ENCODE measurements at places on chromosomes 12 and 14.

GRCh38 chr12:12786706-12787601 lies 1.5 kb downstream of the APOLD1 start:
- DNase-seq, result peak; percentile 61

DNA sequence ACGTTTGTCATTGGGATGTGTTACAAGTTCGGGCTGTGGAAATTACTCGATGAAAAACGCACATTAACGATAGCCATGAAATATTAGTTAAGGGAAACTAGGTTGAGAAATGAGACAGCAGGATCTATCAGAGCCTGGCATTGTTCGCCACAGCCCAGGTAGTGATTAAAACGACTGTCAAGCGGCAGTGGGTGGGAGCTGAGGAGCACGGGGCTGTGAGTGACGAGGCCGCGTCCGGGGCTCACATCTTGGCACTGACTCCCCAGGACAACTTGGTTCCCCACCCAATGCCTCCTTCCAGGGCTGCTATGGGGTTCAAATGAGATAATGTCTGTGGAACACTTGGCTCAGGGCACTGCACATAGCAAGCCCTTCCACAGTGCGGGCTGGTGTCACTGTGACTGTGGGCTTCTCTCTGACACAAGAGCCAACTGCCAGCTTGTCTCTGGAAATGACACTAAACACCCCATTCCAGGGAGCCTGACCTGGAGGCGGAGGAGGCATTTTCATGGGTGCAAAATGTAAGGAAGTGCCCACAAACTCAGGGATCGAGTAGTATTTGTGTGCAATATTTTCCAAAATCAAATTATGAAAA lies 19.3 kb downstream of the MMAB start:
- no peak for DNase-seq

- DNase-seq, result no peak
Measured at GRCh38 chr12:12474931-12475795, 87.5 kb downstream of the DUSP16 start.

GRCh38 chr14:62897771-62898170 lies 147.5 kb downstream of the KCNH5 start:
- no peak for DNase-seq

GRCh38 chr12:7444076-7444475 lies at the start of gene CD163L1:
Gene CD163L1 (minus strand): TSS chr12:7444153. CDS start chr12:7444127, 26 bp downstream.
- DNase-seq, result no peak

- no peak for DNase-seq
Measured at GRCh38 chr12:53560912-53561589, 53.8 kb upstream of the NPFF start.

DNA sequence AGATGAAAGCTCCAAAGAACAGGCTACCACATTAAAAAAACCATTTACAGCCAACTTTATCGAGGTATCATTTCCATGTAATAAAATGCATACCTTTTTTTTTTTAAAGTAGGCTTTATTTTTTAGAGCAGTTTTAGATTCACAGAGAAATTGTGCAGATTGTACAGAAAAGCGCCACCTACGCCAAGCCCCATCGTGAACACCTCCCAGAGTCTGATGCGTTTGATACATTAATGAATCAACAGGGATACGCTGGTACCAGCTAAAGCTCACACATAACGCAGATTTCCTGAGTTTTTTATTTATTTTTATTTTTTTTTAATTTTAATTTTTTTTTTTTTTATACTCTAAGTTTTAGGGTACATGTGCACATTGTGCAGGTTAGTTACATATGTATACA lies 129.9 kb downstream of the KIF26A start:
- no peak for DNase-seq

DNA sequence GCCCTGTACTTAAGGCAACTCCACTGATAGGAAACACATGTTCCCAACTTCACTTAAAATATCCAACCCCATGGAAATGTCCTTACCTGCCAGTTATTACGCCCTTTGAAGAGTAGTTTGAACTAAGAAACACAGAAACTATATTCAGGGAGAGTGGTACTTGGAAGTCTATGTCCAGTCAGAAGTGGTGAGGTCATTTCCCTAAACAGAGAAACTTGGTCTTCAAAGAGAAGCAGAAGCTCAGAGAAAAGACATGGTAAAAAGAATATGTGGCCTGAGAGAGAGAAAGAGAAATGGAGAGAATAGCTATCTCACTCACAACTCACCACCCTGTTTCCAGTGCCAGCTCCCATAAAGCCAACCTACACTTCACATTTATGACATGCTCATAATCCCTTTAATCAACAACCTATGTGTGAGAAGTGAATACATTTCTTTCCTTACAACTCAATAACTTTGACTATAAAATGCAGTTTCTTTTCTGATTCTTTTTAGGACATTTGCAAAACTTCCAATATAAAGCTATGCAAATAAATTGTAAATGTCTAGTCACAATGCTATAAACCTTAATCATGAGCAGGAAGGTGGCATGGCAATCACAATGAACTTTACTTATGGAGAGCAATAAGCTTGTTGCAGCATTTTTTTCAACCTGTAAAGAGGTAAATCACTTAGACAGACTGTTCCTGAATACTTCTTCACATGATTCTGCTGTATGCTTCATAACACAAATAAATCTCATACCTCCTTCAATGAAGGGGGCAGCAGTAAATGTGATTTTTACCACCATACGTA lies 67.1 kb downstream of the CPNE8 start:
- DNase-seq, result no peak

GRCh38 chr12:7793211-7793610 lies 4.0 kb downstream of the NANOG start:
- no peak for DNase-seq

DNA sequence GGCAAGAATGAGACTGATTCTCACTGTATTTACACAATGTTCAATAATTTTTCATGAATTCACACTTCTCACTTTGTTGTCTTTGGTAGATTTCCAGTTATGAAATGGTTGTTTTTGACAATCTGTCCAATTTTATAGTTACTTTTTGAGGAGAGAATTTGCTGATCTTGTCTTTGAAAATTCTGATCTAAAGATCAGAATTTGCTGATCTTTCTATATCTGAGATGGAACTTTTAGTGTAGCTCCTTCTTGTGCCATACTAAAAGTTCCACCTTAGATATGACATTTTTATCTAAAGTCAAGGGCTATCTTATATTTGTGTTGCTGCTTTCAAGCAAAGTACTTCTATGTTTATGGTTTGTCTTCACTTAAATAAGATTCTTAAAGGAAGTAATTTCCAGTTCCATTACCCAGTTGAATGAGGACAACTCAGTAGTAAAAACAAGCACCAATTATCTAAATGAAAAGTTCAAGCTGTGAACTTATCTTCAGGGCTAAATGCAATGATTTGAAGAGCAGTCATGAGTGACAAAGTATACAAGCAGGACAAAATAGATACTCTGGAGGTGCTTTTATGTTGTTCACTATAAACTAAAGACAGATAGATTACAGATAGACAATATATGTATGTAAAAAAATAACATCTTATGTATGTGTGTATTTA lies 76.4 kb upstream of the FOXG1 start:
- DNase-seq, result no peak

- no peak for DNase-seq
Measured at GRCh38 chr14:39320318-39320717, 86.6 kb downstream of the MIA2 start.

GRCh38 chr12:109097140-109097434 lies 310 bp upstream of the UNG start:
- DNase-seq, result no peak

DNA sequence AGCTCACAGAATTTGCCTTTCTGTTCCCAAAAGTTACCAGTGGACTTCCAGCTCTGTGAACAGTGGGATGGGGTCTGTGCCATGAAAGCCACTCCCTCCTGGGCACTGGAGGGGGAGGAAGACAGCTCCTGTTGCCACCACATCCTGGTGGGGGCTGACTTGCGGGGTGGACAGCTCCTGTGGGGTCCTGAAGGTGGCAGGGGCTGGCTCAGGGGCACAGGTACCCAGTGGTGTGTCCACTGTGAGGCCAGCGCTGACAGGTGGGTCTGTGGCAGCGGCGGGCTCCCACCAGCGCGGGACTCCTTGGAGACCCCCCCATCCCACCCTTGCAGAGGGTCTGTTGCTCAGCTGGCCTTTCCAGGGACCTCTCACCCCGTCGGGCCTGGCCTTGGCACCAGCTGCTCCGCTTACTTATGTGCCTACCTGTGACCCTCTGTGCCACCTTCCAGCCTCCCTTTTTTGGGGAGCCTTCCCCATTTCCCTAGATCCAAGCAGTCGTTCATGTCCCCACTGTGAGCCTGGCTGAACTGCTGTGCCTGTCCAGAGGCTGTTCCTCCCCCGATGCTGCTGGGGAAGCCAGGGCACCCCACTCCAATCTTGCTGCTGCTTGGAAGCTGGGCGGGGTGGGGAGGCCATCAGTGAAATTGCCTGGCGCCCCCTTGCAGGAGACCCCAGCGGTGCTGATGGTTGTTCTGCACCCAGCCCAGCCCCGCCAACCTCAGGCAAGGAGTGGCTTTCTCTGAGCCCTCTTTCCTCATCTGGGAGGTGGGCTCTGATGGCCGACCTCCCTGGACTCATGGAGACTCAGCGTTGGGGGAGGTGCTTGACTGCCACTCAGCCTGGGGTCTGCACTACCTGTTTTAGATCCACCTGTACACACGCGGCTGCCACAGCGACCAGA lies 2.2 kb downstream of the TEDC1 start:
- DNase-seq, result no peak

GRCh38 chr14:69818758-69819191 lies 21.7 kb upstream of the SLC10A1 start:
- DNase-seq, result peak; percentile 49

DNA sequence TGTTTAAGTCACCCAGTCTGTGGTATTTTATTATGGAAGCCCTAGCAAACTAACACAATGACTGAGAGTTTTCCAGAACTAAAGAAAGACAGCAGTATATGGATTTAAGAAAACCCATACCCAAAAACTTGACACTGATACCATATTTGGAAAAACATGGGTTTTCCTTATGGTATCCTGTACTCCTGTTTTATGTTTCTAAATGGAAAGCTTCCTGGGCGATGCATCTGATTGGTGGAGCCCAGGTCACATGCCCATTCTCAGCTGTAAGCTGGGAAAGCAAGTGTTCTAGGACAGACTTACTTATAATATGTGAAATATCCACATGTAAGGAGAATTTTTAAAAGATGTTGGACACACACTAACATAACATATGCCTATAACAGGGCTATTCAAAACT lies 4.5 kb upstream of the RNASE4 start:
- DNase-seq, result peak; percentile 18

- peak; percentile 82 for DNase-seq
Measured at GRCh38 chr12:94954029-94954685, 49.3 kb downstream of the NDUFA12 start.
